Pancreas (tissue), 10 donors: ENCODE measurements at places on chromosomes 4 and X.

DNA sequence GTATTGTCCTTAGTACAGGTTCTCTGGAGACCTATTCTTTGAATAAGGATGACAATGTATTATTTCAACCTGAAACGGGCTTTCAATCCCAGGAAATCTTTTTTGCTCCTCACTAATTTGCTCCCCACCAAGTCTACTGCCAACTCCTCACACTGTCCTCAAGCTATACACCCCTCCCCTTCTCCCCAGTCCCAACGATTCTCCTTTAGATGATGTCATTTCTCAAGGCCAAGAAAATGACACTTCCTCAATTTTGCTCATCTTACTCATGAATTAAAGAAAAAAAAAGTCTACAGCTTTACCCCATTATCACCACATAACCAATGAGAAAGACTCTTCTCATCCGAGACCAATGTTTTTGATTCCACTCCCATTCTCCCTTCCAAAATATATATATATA is 20.6 kb downstream of the AP1S2 start:
- DNase-seq: no peak

DNA sequence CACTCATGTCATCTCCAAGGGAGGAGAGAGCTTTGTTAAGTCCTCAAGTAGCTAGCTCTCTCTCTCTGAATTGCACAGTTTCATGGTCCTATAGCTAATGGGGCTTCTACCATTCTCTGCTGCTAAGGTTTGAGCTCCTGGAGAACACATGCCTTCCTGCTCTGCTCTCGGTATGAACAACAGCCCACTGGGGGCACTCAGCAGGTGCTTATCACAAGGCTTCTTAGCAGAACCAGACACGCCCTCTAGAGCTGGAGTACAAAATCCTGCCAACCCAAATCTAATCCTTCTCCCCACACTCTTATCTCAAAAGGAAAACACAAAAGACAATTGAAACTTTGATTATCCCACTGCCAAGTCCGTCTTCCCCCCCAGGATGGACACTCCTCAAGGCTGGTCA is 176.5 kb downstream of the HS3ST1 start:
- no peak for DNase-seq

DNA sequence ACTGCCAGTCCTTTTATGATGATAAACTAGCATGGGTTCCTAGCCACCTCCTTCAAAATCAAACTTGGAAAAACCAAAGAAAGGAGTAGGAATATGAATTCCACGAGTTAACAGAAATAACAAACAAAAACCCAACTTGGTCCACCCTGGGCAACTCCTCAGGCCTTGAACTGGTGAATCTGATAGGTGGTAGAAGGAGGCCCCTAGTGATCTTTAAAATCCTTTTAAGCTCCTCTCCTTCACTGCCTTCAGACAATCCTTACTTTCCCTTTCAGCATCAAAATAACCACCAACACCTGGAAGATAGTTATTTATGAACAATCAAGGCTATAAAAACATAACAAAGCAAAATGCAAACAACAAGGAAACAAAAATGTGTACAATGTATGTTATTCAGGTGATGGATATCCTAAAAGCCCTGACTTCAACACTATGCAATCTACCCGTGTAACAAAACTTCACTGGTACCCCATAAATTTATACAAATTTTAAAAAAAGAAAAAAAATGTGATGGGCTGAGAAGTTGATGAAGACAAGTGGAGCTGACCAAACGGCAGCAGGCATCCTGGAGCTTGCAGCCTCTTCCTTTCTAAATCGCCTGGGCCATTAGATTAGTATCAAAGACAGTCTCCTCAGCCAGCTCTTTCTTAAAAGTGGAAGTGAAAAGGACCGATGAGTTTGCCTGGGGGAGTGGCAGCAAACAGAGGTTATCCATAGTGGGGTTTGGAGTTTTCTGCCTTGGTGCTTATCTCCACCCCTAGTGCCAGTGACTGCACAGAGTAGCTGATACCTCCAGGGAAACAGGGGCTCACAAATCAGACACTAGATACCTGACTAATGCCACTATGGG is 179.6 kb downstream of the TMA16 start:
- DNase-seq: no peak

GRCh38 chrX:132330156-132330729 is 111.0 kb upstream of the RAP2C start:
- DNase-seq: no peak

DNA sequence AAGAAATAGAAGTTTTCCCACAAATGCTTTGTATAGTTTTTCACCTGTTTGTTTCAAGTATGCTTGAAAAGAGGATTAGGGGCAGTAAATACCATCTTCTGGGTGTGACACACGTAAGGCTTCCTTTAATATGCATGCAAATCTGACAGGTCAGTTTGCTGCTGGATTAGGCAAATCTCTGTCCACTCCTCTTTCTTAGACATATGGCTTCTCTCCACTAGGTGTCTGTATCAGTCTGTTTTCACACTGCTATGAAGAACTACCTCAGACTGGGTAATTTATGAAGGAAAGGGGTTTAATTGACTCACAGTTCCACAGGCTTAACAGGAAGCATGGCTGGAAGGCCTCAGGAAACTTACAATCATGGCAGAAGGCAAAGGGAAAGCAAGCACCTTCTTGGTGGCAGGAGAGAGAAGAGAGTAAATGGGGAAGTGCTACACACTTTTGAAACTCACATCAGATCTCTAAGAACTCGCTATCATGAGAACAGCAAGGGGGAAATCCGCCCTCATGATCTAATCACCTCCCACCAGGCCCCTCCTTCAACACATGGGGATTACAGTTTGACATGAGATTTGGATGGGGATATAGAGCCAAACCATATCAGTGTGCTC is 66.9 kb downstream of the TAB3 start:
- no peak for DNase-seq

- no peak for DNase-seq
Observed at GRCh38 chrX:40854242-40854641, 118.9 kb upstream of the MED14 start.

GRCh38 chrX:3674881-3675280 is 38.6 kb downstream of the PRKX start:
- no peak for DNase-seq

DNA sequence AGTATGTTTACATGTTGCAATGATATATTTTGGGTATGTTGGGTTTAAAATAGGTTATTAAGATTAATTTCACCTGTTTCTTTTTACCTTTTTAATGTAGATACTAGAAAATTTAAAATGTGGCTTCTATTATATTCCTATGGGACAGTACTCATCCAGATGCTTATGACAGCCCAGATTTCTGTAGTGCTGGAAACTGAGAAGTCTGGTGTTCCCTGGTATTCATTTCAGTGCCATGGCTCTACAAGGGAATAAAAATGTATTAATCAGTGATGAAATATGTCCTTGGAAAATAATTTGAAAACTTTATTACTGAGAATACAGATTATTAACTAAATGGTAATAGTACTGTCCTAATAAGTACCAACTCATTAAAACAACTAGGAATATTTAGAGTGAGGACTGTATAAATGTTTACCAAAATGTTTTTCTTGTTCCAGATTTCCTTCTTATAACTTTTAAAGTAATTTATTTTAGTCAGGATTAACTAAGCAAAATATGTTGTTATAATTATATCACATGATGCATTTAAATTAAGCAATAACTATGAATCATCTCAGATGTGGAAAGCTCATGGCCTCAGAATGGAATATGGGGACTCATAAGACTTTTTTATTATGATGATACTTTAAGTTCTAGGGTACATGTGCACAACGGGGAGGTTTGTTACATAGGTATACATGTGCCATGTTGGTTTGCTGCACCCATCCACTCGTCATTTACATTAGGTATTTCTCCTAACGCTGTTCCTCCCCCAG is 25.3 kb downstream of the ARHGAP24 start:
- DNase-seq: no peak

- DNase-seq: no peak
Observed at GRCh38 chrX:48940404-48940955, 16.9 kb downstream of the OTUD5 start.

- no peak for DNase-seq
Observed at GRCh38 chr4:153450544-153450917, 15.6 kb upstream of the TMEM131L start.

GRCh38 chrX:153968255-153968654 is 3.4 kb downstream of the HCFC1 start:
- DNase-seq: no peak

GRCh38 chr4:156497486-156497885 is 474.1 kb downstream of the PDGFC start:
- no peak for DNase-seq

GRCh38 chrX:149069899-149070298 is 435.2 kb downstream of the IDS start:
- DNase-seq: no peak

DNA sequence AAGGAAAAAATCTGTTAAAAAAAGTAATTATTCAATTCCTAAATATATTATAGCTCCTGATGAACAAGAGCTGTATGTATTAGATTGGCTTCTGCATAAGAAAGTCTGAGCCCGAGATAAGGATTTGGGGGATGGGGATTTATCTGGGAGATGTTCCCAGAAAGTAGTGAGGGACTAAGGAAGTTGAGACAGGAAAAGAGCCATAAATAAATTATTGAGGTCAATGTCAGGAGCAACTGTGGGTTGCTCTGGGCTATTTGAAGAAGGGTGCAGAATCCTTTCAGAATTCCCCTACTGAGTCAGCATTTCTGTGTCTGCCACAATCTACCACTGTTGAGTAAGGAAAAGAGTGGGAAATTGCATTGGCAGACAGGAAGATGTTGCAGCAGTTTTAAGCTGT is 3.1 kb upstream of the TDO2 start:
- DNase-seq: no peak

DNA sequence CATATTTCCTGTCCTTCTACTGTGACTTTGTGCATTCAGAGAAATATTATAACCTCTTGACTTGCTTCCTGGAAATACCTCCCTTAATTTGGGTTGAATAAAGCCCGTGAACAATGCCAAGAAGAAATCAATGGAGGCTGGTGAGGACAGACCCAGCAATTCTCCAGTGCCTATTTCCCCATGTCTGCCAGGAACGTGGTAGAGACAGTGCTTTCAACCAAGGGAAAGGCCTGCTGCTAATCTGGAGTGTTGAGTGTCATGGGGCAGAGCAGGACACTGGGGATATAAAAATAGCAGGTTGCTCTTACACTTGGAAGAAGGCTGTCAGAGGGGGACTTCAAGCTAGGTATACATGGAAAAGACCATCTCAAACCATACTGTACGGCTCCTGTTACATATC is 19.9 kb downstream of the TSC22D3 start:
- no peak for DNase-seq

DNA sequence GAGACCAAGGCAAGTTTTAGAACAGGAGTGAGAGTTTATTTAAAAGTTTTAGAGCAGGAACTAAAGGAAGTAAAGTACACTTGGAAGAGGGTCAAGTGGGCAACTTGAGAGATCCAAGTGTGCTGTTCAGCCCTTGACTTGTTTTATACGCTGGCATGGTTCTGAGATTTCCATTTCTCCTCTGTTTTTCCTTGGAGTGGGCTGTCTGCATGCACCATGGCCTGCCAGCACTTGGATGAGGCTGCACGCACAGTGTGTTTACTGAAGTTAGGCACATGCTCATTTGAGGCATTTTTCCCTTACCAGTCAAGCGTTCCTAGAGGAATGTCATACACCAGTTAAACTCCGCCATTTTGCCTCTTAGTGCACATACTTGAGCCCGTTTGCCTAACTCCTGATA is 8.7 kb upstream of the ZNF674 start:
- DNase-seq: no peak

DNA sequence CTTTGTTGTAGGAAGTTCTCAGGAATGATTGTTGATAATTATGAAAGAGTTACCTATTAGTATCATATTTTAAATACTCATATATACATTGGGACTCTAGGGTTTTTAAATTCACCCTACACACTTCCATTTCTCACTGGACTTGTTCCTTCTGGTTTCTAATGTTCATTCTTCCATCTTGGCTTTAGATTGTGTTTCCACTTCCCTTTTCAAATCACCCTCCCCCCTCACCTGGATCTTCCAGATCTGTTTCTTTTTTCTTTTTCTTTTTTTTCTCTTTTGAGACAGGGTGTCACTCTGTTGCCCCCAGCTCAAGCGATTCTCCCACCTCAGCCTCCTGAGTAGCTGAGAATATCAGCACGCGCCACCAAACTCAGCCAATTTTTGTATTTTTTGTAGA is 6.7 kb upstream of the KIT start:
- DNase-seq: no peak

DNA sequence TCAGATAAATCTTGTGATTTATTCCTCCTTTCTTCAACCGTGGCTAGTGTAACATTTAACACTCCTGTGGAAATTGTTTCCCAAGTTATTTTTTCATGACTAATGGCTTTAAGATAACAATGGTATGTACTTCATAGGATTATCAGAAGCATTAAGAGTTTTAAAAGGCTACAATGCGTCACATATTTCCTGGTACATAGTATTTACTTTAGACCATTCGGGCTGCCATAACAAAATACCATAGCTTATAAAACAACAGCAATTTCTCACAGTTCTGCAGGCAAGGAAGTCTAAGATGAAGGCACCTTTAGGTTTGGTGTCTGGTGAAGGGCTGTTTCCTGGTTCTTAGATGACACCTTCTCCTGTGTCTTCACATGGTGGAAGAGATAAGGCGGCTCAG is 158.6 kb downstream of the PAPSS1 start:
- DNase-seq: no peak

GRCh38 chr4:56445699-56446098 is 9.6 kb downstream of the PAICS start:
- DNase-seq: no peak

GRCh38 chrX:71227370-71228062 is 4.5 kb downstream of the GJB1 start:
- DNase-seq: no peak

- no peak for DNase-seq
Observed at GRCh38 chrX:23524467-23524866, 142.8 kb upstream of the PRDX4 start.

GRCh38 chrX:2487366-2487765 is 13.4 kb downstream of the DHRSX start:
- no peak for DNase-seq

- DNase-seq: no peak
Observed at GRCh38 chr4:106019771-106020170, 124.5 kb downstream of the NPNT start.

- DNase-seq: no peak
Observed at GRCh38 chr4:4271912-4272311, 18.0 kb downstream of the LYAR start.

DNA sequence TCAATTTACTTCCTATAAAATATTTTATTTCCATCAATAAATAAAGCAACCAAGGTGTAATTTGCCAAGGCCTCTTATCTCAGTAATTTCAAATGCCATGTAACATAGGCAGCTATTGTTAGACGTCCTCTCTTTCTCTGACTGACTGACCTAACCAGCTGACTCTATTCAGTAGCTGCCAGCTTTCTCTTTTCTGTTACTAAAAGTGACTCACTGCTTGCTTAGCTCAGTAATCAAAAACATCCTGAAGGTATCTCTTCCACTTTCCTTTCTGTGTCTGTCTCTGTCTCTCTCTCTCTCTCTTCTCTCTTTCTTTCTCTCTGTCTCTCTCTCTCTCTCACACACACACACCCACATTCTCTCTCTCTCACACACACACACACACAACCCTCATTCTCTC is 134.2 kb downstream of the SPOCK3 start:
- no peak for DNase-seq

GRCh38 chrX:72026341-72027023 is 105.2 kb downstream of the RTL5 start:
- DNase-seq: no peak
